ENCODE measurements at places on chromosomes 6 and 20.

GRCh38 chr6:134373282-134373922 lies 55.5 kb upstream of the SGK1 start:
- no peak for DNase-seq

DNA sequence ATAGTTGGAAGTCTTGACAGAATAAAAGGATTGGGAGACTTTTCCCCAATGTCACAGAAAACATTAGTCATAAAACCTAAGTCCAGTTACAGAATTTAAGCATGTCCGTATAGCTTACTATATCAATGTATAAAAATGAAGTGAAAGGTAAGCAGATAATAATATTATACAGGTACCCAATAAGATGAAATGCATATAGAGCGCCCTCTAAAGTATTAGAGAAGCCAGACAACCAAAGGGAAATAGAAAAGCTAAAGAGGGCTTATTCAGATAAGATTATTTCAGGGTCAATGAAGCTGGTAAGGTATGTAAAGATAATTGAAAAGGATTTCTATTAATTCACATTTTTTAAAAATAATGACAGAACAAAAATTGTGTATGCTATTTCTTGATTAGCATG lies 947.7 kb upstream of the MAP3K7 start:
- DNase-seq, result no peak

- DNase-seq, result no peak
Observed at GRCh38 chr6:137876547-137876946, 9.5 kb downstream of the TNFAIP3 start.

DNA sequence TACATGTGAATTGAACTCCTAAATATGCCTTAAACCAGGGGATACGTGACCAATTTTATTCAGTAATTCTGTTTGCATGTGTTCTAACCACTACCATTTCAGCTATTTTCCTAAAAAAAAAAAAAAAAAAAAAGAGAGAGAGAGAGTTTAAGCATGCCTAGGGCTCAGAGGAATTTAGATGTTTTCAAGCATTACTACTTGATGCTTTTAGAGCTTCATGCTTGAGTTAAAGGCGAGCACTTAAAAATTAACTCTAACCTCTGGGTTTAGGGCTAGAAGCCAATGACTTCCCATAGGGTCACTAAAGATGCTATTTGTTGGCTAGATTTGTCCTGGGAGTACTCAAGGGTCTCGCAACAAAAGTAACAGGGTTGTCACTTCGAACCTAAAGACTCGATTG lies 217.7 kb downstream of the ATXN1 start:
- DNase-seq, result no peak

DNA sequence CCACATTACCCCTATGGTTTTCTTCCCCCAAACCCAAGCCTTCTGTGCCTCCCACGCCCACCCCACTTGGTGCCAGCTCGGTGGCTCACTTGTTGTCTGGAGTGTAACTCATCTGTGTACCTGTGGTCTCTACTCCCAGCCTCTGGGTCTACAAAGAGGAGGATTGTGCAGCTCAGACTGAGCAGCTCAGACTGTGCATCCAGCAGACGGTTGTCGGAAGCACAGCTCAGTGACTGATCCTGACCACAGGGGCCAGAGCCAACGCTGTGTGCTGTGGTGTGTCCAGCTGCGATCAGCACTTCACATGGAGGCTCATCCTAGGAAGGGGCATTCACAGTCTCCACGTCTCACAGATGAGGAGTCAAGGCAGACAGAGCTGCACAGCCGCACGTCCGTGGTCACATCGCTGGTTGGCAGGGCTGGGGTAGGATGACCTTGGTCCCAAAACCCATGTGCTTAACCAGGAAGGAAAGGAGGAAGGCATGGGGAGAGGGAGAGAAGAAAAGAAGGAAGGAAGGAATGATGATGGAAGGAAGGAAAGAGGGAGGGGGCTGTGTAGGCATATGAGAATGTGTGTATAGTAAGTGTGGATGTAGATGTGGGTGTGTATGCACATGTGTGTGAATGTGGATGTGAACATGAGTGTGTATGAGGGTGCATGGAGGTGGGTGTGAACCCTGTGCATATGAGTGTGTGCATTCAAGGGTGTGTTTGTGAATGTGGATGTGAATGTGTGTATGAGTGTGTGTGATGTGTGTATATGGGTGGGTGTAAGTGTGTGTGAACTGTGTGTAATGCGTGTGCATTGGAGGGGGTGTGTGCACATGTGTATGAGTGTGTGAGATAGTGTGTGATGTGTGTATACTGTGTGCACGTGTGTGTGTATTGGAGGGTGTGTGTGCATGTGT lies 28.2 kb upstream of the STX16 start:
- DNase-seq, result no peak

- DNase-seq, result no peak
Observed at GRCh38 chr6:30882759-30883684, 1.3 kb upstream of the DDR1 start.

DNA sequence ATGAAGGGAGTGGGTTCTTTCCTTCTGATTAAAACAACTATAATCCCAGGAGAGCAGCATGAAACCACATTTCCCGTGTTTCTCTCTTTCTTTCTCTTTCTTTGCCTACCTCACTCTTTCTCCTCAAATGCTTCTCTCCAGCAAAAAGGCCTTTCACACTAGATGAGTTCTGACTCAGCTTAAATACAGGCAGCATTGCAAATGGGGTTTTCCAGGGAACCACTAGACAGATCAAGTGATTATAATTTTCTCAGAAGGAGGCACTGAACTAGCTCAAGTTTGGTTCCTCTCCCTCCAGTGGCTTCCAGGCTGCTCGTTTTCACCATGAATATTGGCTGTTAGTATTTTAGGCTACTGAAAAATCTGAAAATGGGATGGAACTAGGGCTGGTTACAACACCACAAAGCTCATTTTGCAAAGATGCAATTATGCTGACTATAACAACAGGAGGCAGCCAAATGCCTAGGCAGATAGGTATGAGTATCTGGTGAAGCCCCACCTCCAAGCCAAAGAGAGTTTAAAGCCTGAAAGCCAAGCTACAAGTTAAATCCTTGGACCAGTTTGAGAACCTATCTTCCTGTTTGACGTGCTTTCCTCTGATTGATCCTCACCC lies 260.0 kb downstream of the MMUT start:
- DNase-seq, result no peak

DNA sequence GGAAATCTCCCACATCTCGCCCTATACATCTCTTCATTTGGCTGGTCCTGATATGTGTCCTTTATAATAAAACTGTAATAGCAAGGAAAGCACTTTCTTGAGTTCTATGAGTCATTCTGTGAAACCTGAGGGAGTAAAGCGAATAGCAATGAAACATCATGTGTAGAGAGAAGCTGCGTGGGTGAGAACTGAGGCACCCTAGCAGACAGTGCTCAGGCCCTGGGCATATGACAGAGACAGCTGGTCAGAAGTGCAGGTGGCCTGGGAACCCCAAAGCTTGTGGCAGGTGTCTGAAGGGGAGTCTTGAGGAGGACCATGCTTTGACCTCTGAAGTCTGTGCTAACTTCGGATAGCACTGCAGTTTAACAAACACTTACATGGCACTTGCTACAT lies 1.3 kb upstream of the BLOC1S5 start:
- peak; percentile 31 for DNase-seq

DNA sequence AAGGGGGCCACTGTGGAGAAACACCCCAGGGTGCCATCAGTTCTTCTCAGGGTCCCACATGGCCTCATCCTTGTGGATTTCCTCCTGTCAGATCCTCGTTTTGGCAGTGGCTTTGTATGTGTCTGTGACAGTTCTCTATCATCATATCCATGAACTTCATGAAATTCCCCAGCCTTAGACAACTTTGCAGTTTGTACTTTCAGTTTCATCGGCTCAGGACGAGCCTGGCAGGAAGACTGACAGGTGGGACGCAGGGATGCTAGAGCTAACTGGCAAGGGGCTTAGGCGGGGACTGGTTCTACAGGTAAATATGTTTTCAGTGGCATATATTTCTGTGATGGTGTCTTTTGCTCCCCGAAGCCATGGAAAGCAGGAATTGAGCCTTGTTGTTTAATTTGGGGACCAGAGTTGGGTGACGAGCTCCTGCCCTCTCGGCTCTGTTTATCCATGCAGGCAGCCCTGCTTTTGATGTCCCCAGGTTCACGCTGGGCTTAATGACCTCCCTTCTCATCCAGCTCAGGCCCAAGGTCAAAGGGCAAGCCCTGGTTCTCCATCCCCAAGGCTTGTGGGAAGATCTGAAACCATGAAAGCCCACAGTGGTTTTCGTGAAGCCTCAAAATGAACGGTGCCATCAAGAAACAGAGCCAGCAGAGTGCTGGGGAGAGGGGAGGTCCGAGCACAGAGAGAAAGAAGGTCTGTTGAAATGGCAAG lies 11.2 kb downstream of the SDCBP2 start:
- DNase-seq, result no peak

GRCh38 chr6:160421854-160422253 lies 73.7 kb downstream of the SLC22A3 start:
- DNase-seq, result no peak

DNA sequence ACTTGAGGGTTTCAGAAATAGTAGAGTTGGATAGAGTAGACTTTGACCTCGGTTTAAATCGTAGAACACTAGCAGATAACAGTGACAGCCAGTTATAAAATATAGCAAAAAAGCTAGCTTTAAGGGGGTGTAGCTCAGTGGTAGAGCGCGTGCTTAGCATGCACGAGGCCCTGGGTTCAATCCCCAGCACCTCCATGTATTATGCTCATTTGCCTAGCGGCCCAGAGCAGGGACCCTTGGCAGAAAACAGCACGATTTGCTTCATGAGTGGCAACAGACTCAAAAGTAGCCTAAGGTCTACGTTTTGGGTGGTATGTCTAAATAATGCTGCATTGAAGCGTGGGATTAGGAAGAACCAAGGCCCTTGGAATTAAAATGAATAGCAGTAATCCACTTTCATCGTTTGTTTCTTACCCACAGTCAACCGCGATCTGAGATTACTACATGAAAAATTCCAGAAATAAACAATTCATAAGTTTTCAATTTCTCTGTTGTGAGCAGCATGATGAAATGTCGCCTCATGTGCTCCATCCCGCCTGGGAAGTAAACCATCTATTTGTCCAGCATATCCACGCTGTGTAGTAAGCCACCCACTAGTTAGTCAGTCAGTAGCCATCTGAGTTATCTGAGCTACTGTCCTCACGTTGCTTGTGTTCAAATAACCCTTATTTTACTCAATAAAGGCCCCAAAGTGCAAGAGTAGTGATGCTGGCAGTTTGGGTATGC lies 184.9 kb downstream of the GPX5 start:
- DNase-seq, result no peak

DNA sequence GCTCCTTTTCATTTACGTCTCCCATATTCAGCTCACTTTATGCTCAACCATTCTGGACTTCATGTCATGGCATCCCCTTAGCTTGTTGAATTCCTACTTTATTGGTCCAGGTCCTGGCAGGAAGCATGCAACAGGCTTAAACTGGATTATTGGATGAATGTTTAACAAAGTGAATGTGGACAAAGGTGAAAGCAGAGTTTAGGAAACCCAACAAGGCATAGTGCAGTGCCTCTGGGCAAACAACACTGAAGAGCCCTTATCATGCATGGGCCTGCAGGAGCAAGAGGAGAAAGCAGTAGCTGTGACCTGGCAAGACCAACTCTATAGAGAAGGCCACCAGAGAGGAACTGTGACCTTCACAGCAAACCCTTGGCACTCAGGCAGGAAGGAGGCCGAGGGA lies 5.3 kb upstream of the ANKRD66 start:
- DNase-seq, result no peak

All from stimulated activated CD4-positive, alpha-beta T cell treated with anti-CD3 and anti-CD28 coated beads, TNF-alpha, amount 100 ng/mL, for 24 hours (primary cell).